Kidney glomerular epithelial cell (primary cell): ENCODE measurements at places on chromosomes 4 and X.

- DNase-seq = no peak
These were observed 5.3 kb downstream of the FGF5 start for GRCh38 chr4:80271801-80272200.

GRCh38 chr4:183618681-183619080, 40.3 kb downstream of the RWDD4 start:
- DNase-seq = peak; percentile 23

DNA sequence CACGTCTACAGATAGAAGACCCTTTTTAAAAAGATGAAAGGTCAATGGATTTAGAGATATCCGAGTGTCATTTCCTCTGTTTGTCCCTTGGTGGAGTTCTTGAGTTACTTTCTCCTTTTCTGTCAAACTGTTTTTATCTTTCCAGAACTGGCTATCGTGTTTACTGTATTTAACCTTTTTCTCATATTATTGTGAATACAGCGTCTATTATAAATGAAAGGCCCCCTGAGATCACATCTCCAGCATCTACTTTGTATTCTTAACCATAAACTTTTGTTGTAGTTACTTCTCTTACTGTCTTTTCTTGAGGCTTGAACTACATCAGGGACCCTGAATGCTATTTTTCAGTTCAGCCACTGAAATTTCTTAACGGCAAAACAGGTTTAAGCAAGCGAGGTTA, 4.0 kb upstream of the PCDH7 start:
- peak; percentile 40 for DNase-seq

- DNase-seq = no peak
These were observed 38.5 kb downstream of the RPS6KA3 start for GRCh38 chrX:20228245-20228644.

DNA sequence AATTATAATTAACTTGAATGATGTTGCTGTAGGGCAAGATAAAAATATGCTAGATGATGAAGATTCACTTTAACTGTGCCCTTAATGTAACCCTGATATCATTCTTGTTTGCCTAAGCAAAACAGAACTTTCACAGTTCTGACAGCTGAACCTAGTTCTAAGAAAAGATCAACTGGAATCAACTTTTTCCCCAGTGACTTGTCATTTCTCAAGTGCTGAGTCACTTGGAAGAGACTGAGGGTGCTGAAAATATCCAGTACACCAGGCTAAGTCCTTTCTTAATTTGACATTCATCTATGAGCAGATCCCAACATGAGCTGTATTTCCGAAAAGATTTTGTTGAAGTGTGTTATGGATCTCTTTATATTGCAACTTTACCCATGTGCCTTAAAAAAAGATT, 140.4 kb downstream of the MID1IP1 start:
- no peak for DNase-seq
